Heart left ventricle (tissue), 16 donors: ENCODE measurements at places on chromosomes 2 and 18. TPM values are rescaled to one million over a fixed set of nuclear protein-coding genes. Genes with fewer than 3 reads are reported as not detected.
A peak's percentile ranks its signal among the peaks of the same experiment; 100 is the strongest.

Gene LIMS3
- 6.1 TPM for total RNA-seq

DNA sequence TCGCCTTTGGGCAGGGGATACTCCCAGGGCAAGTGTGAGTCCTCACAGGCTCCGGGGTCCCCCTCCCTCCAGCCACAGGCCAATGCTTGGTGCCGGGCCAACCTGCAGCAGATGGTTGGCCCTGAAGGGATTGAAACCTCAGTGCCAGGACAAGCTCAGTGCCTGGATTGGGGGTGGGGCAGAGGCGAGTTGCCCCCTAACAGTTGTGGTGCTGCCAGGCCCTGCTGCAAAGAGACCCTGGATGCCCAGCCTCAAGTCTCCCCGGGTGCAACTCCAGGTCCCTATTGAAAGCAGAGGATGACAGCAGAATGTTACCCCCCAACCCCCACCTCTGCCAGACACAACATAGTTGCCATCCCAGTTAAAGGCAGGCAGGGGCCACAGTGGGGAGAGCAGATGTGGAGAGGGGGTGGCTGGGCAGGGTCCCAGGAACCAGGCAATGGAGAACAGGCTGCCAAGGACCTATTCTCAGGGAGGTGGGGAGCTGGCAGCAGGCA, 9.5 kb upstream of the RNF103 start:
- no peaks in the 10 kb centered on the region for H3K27me3 ChIP-seq
- DNase-seq, result peak; percentile 34
- no peaks in the 10 kb centered on the region for H3K36me3 ChIP-seq
- no peak overlapping the region for H3K4me3 ChIP-seq
- no peak overlapping the region for H3K27ac ChIP-seq
- H3K4me1 ChIP-seq, result peaks cover 5% of the 10 kb centered on the region

Gene ZNF521
- total RNA-seq, result 15.2 TPM

Gene CSRNP3
- total RNA-seq, result 4.2 TPM

GRCh38 chr18:71784777-71785176, 759.4 kb downstream of the CBLN2 start:
- H3K4me3 ChIP-seq, result no peak overlapping the region
- H3K36me3 ChIP-seq, result no peaks in the 10 kb centered on the region
- no peaks in the 10 kb centered on the region for H3K27me3 ChIP-seq
- no peaks in the 10 kb centered on the region for H3K4me1 ChIP-seq
- no peak overlapping the region for H3K27ac ChIP-seq

DNA sequence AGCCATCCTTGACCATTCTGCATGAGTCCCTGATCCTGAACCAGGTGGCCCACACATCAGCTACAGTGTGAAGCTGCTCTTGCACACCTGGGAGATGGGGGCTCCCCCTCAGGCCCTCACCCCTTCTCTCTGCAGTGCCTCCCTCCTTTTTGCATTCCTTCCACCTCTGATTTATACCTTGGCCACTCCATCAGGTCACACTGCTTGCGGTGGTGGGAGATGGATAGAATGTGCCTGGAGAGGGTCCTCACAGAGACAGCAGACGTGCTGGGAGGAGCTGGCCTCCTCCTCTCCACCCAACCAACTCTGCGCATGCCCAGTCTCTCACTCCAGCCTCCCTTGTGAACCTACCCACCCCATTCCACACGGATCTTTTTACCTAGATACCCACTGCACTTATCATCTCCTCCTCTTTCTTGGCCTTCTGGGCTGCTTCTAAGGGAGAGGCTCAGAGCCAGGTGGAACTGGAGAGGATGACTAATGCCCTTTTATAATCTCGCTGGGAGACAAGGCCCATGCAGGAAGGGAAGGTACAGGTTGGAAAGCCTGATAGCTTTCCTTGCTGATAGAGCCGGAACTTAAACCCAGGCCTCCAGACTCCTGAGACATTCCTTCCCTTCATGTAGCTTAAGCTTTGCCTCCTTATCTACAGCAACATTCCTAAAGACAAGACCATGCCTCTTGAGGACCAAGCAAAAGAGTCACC, 205.1 kb downstream of the ZBTB7C start:
- H3K4me1 ChIP-seq, result no peaks in the 10 kb centered on the region
- H3K27ac ChIP-seq, result no peak overlapping the region
- H3K36me3 ChIP-seq, result no peaks in the 10 kb centered on the region
- DNase-seq, result no peak
- H3K4me3 ChIP-seq, result no peak overlapping the region

Gene MAL
- total RNA-seq, result 8.0 TPM

DNA sequence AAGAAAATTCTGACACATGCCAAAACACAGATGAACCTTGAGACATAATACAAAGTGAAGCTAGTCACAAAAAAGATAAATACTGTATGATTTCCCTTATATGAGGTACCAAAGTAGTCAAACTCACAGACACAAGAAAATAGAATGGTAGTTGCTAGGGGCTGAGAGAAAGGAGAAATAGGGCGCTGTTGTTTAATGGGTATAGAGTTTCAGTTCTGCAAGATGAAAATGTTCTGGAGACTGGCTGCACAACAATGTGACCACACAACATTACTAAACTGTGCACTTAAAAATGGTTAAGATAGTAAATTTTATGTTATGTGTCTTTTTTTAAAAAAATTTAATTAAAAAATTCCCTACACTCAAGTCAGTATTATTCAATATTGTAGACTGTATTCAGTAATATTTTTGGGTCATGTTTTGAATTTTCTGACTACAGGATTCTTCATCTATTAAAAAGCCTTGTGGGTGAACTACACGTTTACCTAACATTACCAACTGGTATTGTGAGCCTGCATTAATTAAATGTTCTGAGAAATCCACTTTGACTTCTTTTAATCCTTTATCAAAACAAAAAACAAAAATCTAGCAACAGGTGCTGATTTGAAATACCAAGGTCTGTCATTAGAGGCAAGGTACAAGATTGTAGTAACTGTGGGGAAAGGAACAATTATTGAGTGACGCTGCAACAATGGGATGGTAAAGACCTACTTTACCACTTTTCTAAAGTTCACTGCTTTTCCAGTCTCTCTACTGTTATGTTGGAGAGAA, 140.8 kb upstream of the ZFP36L2 start:
- H3K36me3 ChIP-seq, result no peaks in the 10 kb centered on the region
- H3K4me1 ChIP-seq, result peaks cover 47% of the 10 kb centered on the region
- no peaks in the 10 kb centered on the region for H3K27me3 ChIP-seq
- H3K4me3 ChIP-seq, result no peak overlapping the region
- no peak overlapping the region for H3K27ac ChIP-seq

Gene ZAP70
- total RNA-seq, result 0.16 TPM

GRCh38 chr2:200797242-200797770, 14.4 kb upstream of the BZW1 start:
- H3K4me3 ChIP-seq, result no peak overlapping the region
- no peaks in the 10 kb centered on the region for H3K27me3 ChIP-seq
- H3K4me1 ChIP-seq, result no peaks in the 10 kb centered on the region
- DNase-seq, result no peak

DNA sequence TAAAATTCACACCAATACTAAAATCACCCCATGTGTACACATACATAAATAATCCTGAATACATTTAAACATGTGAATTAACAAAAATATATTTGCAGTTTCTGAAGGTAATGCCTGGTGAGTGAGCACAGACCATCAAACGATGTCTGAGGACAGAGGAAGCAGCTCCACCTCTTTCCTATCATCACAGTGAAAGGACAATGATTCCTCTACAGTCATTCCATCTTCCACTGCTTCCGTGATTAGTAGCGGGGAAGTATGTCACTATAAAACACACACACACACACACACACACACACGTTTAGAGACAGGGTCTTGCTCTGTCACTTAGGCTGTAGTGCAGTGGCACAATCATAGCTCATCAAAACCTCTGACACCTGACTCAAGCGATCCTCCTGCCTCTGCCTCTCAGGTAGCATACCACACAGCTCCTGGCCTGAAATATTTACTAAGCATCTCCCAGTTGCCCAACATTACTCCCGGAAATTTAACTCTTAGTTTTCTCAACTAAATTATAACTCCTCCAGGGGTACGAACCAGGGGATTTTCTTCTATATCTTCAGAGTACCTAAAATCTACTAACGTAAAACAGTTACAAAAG, 12.8 kb downstream of the FAM210A start:
- H3K27ac ChIP-seq, result no peak overlapping the region
- H3K36me3 ChIP-seq, result no peaks in the 10 kb centered on the region
- H3K4me1 ChIP-seq, result peaks cover 20% of the 10 kb centered on the region

DNA sequence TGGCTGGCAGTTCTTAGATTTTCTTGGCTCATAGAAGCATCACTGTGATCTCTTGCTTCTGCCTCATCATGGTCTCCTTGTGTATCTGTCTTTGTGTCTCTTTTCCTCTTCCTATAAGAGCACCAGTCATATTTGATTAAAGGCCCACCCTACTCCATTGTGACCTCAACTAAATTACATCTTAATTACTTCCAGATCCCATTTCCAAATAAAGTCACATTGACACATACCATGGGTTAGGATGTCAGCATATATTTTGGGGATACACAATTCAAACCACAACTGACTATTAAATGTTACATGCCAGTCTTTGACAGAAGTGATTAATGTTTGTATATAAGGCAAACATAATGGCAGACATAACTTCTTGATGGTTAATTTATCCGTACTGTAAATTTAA, 27.3 kb upstream of the TMX3 start:
- H3K27ac ChIP-seq, result no peak overlapping the region
- no peak for DNase-seq
- no peaks in the 10 kb centered on the region for H3K4me1 ChIP-seq
- no peaks in the 10 kb centered on the region for H3K36me3 ChIP-seq
- H3K4me3 ChIP-seq, result no peak overlapping the region
- no peaks in the 10 kb centered on the region for H3K27me3 ChIP-seq

- H3K36me3 ChIP-seq, result no peaks in the 10 kb centered on the region
- no peaks in the 10 kb centered on the region for H3K4me1 ChIP-seq
- no peak overlapping the region for H3K4me3 ChIP-seq
Measured at GRCh38 chr2:172065111-172065510, 20.2 kb upstream of the DLX1 start.

DNA sequence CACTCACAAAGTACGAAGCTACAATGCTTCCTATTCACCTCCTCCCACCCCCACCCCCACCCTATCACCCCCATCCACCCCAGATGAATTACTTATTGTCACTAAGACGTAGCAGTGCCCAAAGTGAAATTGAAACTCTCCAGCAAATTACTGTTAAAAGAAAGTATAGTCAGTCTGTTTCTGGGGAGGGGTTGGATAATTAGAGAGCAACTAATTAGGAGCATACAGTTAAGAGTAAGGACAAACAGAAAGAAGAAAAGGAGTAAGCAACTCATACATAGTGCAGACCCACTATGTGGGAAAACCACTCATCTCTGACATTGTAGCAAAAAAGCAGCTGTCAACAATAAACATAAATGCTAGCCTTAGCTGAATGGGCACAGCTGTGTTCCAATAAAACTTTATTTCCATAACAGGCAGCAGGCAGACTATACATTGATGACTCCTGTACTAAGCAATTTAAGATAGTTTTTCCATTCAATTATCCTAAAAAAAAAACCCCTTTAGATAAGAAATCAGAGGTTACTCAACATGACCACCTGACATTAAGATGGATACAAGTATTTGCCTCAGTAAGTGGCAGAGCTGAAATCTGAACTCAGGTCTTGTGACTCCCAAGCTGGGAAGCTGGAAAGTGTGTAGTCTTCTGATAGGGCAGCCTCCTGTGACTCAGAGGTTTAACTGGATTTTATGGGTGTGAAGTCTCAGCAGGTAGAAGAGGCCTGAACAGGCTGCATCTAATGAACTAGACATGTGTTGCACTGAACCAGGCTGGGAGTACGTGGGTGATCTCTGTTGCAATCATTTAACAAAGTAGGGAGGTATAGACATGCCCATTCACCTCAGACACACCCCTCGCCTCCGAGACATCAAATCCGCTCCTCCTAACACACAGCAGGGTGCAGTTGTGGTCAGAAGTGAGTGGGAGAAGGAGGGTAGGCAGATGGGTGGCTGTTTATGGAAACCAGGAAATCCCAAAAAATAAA, 171.8 kb upstream of the KLF7 start:
- DNase-seq, result no peak
- peaks cover 37% of the 10 kb centered on the region for H3K4me1 ChIP-seq
- H3K36me3 ChIP-seq, result no peaks in the 10 kb centered on the region
- H3K27me3 ChIP-seq, result no peaks in the 10 kb centered on the region

Gene ASB18
- 4.3 TPM for total RNA-seq

- DNase-seq, result no peak
- no peaks in the 10 kb centered on the region for H3K27me3 ChIP-seq
- no peaks in the 10 kb centered on the region for H3K4me1 ChIP-seq
- no peak overlapping the region for H3K27ac ChIP-seq
- no peak overlapping the region for H3K4me3 ChIP-seq
- H3K36me3 ChIP-seq, result no peaks in the 10 kb centered on the region
Measured at GRCh38 chr2:110868971-110869370, 136.6 kb downstream of the ACOXL start.

DNA sequence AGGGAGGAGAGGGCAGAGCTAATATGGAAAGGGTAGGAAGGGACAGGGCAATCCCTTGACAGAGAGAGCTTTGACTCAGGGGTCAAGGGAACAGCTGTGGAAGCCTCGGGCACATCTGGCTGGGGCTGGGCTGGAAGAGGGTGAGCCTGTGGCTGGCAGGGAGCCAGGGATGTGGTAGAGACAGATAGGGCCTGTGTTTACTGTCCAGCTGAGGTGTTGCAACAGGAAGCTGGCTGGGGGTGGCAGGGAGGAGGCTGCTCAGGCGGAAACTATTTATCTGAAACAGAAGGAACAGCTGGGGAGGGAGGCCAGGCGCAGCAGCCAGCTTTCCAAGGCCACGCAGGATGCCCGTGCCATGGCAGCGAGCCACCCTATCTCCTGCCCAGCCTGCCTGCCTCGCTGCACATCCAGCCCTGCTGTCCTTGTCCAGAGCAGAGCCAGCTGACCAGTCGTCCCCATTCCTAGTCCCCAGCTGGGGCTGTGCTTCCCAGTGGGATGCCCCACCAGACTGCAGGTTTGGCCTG, 264.7 kb downstream of the CYP26B1 start:
- H3K27ac ChIP-seq, result no peak overlapping the region
- DNase-seq, result peak; percentile 76
- H3K4me3 ChIP-seq, result no peak overlapping the region
- H3K4me1 ChIP-seq, result peaks cover 37% of the 10 kb centered on the region

Gene SGPP2
- total RNA-seq, result 23.2 TPM

Gene PLCL1
- 79.8 TPM for total RNA-seq
